Stimulated activated CD4-positive, alpha-beta T cell treated with anti-CD3 and anti-CD28 coated beads, TNF-alpha, amount 100 ng/mL, for 24 hours (primary cell): ENCODE measurements at places on chromosomes 1 and 21.

- DNase-seq, result no peak
Measured at GRCh38 chr1:216293683-216294082, 129.6 kb downstream of the USH2A start.

DNA sequence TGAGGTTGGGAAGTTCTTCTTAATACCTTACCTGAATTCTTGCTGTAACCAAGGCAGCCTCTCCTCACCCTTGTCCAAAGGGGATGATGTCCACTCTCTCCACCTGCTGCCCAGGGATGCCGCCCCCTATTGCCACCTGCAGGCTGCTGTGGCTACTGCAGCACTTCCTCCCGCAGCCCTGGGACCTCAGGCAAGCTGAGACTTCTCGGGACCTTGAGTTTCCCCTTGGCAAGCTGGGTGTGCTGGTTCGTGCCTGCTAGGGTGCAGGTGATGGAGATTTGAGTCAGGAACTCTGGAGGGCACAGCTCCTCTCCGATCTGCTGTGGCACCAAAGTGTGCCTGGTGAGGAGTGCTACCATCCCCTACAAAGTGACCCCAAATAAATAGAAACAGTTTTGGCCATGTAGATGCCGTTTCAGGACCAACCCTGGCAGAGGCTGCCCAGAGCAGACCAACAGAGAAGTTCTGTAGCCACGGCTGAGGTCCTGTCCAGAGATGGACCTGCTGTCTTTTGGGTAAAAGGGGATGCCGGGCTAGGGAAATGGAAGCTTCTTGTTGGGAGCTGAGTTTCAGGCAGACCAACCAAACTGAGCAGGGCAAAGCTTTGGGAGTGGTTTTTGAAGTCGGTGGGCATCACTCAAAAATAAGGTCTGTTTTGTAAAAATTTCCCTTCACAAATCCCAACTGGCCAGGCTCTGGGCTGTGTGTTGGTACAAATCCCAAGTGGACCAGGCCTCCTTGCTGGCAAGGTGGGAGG, 31.7 kb downstream of the RUNX3 start:
- peak; percentile 24 for DNase-seq

DNA sequence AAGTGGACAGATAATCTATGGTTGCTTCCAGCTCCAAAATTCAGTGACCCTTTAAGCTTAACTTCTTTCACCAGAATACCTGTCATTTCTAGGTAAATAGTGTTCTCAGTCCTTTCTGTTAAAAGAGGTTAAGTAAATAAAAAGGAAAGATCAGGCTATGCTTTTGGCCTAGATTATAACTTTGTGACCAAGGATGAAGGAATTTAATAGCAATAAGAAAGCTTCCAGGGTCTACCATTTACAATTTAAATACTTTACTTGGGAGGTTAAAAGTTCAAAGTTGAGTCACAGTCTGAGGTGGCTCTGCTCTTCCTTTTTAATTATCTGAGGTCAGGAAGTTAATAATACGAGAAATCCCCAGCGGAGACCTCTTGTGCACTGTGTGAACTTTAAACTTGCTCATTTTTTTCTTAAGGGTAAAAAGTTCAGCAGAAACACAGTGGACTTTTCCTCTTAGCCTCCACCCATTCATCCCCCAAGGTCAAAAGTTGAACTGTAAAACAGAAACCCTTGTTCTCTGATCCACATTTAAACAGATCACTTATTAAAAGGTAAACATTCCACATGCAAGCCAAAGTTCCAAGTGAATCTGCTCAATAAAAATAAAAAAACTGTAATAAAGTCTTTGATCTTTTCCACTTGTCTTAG, 187.1 kb downstream of the NRIP1 start:
- no peak for DNase-seq

DNA sequence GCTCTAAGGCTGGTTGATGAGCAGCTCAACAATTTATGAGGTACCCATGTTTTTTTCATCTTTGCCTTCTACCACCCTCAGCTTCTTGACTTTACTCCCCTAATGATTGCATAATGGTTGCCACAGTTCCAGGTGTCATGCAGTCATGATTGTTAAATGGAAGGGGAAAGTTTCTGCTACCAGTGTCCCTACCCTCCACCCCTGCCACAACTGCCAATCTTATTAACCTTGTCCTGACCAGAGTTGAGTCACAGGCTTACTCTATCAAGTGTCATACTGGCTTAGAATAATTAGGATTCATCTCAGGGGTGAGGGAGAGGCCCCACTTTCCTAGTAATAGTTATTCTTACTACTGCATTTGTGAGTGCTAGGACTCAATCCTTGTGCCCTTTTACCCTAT, 7.9 kb upstream of the FUBP1 start:
- DNase-seq, result no peak

- DNase-seq, result no peak
Measured at GRCh38 chr1:204384636-204385352, 25.1 kb upstream of the PLEKHA6 start.

- no peak for DNase-seq
Measured at GRCh38 chr1:55050283-55050682, 10.9 kb downstream of the PCSK9 start.

GRCh38 chr21:27700974-27701614, 734.2 kb upstream of the ADAMTS5 start:
- peak; percentile 29 for DNase-seq

GRCh38 chr1:94107141-94107540, 13.8 kb downstream of the ABCA4 start:
- no peak for DNase-seq

GRCh38 chr1:227395426-227396028, 77.2 kb upstream of the CDC42BPA start:
- no peak for DNase-seq

DNA sequence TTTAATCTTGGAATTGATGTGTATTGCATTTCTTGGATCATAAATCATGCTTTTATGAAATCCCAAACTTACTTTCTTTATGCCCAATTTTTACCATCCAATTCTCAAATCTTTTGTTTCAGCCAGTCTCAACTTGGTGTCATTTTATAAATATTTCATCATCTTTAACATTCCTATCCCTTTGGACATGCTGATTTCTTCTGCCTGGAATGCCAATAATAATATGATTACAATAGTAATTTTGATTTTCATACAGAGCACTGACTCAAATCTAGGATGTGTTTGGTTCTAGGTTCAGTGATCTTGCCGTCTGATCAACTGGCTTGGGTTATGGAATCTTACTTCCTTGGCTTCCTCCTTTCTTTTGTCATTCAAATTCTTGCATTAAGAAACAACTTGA, 12.8 kb downstream of the RRP15 start:
- DNase-seq, result no peak

GRCh38 chr21:38646213-38646837, 148.0 kb upstream of the ERG start:
- no peak for DNase-seq

DNA sequence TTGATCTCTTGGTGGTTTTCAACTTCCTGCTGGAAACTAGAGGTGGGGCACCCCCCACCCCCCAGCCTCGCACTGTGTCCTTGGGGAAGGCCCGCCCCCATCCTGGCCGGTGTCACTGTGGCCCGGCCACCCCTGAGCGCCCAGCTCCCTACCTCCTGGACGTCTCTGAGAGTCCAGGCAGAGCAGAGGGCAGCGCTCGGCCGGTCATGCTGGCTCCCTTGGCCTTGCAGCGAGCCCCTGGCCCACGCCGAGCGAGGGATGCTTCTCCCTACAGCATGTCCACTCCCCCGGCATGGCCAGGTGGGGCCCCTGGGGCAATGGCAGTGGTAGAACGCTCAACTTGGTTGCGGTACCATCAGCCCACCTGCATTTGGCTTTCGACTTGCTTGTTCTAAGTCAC, 28.7 kb upstream of the TRAPPC10 start:
- DNase-seq, result no peak

DNA sequence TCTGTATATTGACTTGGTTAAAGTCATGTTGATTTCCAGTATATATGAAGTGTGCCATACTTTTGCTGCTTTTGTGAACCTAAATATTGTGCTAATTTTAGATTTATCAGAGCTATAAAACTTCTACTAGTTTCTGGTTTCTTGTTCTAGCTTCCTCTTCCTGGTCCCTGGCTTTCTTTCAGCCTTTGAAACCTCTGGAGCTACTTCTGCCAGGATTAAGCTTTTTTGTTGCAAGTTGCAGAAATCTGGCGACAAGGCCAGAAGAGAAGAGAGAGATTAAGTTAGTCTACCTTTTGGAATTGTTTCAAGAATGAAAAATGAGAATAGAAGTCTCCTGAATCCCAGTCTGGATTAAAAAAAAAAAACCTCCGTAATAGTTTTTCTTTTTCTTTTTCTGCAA, 13.5 kb downstream of the RNF2 start:
- DNase-seq, result no peak

DNA sequence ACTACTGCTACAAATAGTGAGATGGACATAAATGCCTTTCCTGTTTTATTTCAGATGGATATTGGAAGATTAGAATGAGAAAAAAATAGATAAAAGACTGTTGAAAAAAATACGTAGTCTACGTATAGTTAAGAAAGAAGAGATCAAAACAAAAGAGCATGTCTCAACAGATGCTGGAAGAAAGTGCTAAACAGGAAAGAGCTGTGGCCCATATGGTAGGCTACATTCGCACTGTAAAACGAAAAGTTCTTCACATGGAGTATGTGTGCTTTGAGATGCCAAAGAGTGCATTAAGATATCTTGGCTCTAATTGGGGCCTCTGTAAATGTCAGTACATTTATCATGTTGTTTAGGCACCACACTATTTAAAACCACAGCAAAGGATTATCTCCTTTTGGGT, 741.7 kb downstream of the LTN1 start:
- DNase-seq, result no peak

DNA sequence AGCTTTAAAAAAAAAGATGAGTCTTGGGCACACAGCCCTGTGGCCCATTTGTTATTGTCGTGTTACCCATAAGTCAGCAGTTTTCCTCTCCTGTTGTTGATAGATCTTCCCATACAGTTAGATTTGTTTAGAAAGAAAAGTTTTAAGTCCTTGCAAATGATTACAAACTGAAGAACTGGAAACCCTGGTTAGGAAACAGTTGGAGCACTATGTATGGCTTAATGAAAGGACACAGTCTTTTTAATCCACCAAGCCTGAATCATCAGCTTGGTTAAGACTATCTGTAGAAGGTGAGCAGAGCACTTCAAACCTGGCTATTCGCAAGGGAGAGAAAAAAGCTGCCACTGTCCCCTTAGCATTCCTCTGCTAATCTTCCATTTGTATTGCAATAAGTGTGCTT, 241.0 kb downstream of the DISC1 start:
- no peak for DNase-seq

DNA sequence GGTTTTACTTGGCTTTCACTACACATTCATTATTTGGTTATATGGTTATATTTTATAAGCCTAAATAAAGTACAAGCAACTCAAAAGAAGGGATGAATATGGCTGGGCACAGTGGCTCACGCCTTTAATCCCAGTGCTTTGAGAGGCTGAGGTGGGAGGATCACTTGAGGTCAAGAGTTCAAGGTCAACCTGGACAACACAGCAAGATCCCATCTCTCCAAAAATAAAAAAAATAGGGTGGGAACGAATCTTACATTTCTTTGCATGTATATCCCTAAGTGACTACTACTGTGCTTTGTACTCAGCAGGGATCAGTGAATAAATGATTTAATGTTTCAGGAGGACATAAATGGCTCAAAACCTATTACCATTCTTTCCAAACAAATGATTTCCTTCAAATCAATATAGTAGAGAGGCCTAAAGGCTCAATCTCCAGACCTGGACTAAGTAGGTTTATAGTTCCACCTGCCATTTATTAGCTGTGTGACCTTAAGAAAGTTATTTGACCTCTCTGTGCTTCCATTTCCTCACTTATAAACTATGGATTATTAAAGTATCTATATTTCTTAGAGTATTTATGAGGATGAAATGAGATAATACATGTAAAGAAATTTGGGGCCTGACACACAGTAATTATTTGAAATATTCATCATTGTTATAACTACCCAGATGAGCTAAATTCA, 28.3 kb downstream of the TGFBR3 start:
- no peak for DNase-seq

GRCh38 chr1:1664941-1665814, 6.4 kb upstream of the CDK11B start:
- DNase-seq, result no peak

- DNase-seq, result no peak
Measured at GRCh38 chr1:36733748-36734147, 251.0 kb upstream of the CSF3R start.

DNA sequence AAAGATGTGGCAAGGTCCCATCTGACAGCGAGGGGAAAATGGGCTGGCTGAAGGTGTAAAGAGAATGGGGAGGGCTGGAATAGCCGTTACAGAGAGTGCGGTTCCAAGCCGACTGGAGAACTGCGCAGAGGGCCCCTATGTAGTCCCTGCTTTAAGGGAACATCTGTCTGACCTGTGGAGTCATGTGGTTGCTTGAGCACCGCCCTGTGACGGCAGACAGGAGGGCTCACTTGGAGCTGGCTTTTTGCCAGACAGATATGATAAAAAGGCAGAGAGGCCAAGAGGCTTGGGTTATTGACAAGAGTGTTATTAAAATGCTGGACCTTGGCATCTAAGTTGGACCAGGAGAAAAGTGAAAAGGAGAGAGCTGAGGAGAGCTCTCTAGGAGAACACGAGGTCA, 5.9 kb upstream of the PTPRF start:
- no peak for DNase-seq

GRCh38 chr1:39672551-39672947, 642 bp upstream of the NT5C1A start:
- DNase-seq, result no peak

- DNase-seq, result no peak
Measured at GRCh38 chr1:215055281-215055935, 27.1 kb upstream of the KCNK2 start.

DNA sequence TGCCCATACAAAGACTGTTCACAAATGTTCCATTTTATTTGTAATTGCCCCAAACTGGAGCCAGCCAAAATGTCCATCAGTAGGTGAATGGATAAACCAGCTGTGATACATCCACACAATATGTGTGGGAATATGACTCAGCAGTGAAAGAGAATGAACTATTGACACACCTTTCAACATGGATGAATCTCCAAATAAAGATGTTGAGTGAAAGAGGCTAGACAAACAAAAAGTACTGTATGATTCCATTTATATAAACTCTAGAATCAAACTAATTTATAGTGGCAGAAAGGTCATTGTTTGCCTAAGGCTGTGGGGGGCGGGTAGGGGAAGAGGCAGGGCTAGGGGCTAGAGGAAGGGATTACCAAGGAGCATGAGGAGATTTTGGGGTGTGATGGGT, 4.5 kb downstream of the DHCR24 start:
- no peak for DNase-seq
